Suppressor macrophage (primary cell): ENCODE measurements at places on chromosomes 6 and 20.
A peak's percentile ranks its signal among the peaks of the same experiment; 100 is the strongest.

- no peak for DNase-seq
These were observed 407.4 kb upstream of the RGS17 start for GRCh38 chr6:153538491-153538890.

- no peak for DNase-seq
These were observed 20.0 kb downstream of the SAMD3 start for GRCh38 chr6:130202782-130203181.

DNA sequence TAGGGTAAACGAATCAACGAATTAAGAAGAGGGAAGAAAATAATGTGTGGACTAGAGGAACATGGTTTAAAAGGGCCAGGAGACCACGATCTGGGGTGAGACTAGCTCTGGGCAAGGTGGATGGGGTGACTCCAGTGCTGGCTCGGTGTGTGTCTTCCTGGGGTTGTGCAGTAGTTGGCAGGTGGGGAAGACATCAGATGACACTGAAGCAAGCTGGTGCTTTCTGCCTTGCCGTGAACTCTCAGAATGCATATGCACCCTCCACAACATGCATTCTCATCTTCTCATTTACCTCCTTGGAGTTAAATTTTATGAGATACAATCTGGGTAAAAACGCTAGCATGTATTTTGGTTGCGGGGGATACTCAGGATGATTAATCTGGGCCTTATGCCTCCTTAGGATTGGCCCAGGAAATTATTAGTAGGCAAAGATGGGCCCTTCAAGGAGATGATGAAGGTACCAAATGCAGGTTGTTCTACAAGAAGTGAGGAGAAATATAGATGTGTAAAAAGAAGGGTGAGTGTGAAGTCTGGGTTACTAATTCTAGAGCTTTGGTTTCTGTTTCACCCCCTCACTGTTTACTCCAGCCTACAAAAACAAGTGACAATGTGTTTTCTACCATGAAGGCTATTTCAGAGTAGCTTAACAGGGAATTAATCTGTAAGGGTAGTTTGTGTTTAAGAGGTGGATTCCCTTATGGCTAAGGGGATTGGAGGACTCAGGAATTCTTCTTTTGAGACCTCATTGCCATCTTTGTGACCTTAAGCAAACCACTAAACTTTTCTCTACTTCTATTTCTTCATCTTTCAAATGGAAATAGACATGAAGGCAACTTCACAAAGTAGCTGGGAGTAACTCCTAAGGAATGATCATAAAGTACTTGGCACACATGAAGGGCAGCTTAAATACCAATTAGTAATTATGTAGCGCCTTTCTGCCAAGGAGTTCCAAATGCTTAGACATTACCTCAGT is 71.0 kb upstream of the SUPT3H start:
- no peak for DNase-seq

DNA sequence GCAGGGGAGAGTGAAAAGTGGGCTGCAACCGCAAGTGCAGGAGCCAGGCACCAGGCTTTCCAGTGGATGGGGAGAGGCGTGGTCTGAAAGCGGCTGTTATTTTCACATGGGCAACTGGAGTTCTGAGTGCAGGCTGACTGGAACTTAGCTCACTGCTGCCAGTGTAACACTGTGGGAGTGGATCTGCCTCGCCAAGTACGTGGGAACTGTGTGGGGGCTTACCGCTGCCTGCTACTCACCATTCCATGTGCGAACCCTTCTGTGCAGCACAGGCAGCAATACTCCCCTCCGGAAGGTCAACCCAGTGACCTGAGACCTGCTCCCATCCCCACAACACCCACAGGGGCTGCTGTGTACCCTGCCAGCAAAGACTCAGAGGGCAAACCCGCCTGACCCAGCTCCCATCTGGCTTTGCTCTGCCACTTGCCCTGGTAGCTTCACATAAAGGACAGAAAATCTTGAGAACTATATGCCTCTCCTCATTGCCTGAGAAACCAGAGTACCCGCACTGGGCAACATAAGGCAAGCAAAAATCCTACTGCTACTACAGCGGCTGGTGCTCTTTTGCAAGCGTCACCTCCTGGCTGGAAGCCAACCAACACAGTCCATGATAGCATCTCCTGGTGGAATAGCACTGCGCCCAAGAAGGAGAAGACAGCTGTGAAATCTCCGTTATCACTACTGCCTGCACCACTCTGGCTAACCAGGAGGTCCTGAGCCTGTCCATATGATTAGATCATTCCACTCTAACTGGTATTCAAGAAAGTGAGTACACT is 54.4 kb upstream of the SIRPG start:
- DNase-seq, result no peak

DNA sequence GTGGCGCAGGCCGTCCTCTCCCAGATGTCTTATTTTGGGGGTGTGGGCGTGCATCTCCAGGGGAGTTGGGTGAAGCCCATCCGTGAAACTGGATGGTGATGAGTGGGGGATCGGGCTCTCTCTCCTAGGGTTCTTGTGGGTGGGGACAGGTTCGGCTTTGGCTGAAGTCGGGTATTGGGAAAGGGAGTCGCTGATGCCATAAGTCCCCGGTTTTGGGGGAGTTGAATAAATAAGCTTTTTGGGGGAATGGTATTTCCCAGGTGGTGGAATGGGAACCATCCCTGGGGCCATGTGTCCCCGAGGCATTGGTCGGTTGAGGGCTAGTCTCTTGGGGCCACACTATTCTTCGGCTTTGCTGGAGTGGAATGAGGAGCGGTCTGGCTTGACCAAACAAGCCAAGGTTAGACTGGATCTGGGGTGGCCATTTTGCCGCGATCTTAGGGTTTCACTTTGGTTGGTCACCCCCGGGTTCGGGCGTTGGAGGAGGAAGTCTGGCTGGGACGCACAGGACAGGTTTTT is 481 bp downstream of the ZNF133 start:
- DNase-seq, result no peak

DNA sequence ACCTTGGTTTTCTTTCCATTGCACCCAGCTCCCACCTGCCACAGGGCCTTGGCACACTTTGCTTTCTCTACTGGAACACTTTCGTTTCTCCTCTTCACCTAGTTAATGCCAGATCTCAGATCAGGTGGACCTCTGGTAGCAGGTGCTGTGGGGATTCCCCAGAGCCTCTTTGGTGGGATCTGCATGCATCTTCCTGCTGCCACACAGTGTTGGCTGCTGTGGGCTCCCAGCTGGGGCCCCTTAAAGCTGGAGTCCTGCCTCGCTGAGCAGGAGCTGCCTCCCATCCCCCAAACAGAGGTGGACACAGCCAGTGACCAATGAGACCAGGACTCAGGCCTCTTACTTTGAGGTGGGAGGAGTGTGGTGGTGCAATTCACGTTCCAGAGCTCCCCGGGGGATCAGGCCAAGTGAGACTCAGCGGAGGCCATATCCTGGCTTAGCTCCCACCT is 28.4 kb downstream of the CEBPB start:
- DNase-seq, result no peak

DNA sequence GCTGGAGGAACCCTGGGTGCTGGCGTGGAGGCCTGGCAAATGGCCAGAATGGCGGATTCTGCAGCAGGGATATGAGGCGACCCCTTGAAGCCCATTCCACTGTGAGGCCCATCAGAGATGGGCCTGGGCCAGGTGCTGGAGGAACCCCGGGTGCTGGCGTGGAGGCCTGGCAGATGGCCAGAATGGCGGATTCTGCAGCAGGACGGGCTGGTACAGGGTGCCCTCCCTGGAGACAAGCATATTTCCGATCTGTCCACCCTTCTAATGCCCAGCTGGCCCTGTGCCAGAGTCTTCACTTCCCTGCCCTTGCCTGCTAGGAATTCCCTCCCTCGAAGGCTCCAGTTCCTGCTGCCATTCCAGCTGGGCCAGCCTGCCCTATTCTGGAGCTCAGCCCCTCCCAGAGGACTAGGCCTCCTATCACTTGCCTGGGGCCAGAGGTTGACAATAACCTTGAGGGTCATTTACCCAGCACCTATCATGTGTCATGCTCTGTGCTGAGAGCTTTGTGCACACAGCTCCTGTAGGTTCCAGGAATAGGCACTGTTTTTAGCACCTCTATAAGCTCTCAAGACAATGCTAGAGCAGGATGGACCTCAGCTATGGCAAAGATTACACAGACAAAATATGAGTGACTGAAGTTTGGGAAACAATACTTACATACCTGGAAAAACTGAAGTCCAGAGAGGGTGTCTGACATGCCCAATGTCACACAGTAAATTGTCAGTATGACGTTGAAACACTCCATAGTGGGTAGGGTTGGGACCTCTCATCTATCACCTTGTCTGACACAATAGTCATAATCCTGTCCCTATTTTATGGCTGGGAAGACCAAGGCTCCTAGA is 21.4 kb downstream of the SUN5 start:
- DNase-seq, result no peak

- DNase-seq, result no peak
These were observed 7.7 kb downstream of the TPMT start for GRCh38 chr6:18147160-18147559.

DNA sequence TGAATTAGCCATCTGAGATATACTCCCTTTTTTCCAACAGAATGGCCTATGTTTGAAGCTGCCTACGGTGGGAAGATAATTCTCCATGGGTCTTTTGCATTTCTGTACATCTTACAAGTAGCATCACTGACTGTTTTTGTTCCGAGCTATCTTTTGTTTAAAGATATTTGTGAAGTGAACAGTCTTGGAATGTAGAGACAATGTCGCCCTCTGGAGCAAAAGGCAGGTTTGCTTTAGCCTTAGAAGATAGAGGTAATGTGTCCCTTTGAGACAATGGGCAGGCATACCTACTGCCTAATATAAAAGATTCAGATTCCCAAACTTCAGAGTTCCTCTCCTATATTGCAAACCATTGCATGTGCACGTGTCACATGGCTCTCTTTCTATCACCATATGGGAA is 347.8 kb upstream of the CNR1 start:
- no peak for DNase-seq

GRCh38 chr6:100456141-100456907 is 8.4 kb downstream of the SIM1 start:
- DNase-seq, result no peak

GRCh38 chr6:155717374-155717773 is 261.7 kb upstream of the NOX3 start:
- no peak for DNase-seq

GRCh38 chr6:17460862-17461261 is 67.5 kb downstream of the CAP2 start:
- DNase-seq, result no peak

GRCh38 chr6:166005944-166006899 is 161.4 kb downstream of the TBXT start:
- DNase-seq, result no peak

GRCh38 chr6:52341561-52342260 is 20.2 kb upstream of the PAQR8 start:
- DNase-seq, result no peak

DNA sequence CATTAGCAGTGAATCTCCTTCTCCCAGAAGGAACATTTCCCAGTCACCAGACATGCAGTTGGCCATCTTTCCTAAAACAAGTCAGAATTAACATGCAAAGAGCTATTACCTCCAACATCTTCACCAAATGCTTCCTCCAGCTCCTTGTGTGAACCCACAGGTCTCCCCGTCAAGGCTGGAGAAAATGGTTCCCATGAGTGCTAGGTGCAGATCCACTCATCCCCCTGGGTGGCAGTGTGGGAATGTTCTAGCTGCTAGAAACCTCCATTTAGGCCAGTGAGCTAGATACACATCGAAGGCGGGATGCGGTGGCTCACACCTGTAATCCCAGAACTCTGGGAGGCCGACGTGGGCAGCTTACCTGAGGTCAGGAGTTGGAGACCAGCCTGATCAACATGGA is 603.9 kb upstream of the SLC35B3 start:
- DNase-seq, result no peak

DNA sequence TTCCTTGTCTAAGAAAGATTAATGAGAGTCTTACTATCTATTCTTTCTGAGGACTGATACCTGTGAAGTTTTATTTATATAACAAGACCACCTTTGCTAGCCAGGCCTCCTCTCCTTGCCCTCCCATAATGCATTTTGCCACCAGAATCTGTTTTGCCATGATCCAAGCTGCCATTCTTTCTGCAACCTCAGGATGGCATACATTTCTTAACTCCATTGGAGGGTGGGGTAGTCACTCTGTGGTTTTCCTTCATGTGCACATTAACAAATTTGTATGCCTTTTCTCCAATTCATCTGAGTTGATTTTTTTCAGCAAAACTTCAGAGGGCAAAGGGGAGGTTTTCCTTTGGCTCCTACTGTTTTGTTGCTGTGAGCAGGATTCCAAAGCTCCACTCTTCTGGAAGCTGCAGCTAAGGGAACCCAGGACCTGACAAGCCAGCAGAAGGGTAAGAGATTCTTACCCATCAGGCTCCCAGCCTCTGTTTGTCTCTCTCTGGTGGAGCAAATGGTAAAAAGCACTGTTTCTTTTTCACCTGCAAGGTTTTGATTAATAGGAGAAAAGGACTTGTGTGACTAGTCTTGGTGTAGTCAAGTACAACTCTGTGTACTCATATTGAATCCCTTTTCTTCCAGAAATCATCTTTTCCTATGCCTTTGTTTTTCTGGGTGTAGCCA is 26.2 kb upstream of the ENPP4 start:
- DNase-seq, result no peak

GRCh38 chr6:69162811-69163210 is 527.7 kb downstream of the ADGRB3 start:
- DNase-seq, result no peak

DNA sequence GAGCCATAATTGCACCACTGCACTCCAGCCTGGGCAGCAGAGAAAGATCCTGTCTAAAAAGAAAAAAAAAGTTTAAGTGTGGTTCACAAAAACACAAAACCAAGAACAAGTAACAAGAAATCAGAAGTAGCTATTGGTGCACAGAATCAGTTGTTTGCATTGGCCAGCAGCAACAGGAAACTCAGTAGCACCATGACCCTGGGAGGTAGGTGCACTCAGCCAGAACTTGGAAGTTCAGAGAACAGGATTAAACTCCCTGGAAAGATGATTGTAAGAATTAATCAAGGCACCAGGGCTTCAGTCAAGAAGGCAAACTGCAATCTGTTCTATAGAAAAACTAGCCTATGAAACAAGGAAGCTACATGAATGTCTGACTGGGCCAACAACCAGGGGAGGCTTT is 267.9 kb downstream of the COL12A1 start:
- no peak for DNase-seq

GRCh38 chr6:65289491-65289890 is 417.5 kb downstream of the EYS start:
- DNase-seq, result no peak

GRCh38 chr20:64092258-64093012 is 8.2 kb upstream of the LKAAEAR1 start:
- no peak for DNase-seq

GRCh38 chr6:150876598-150876997 is 11.1 kb downstream of the MTHFD1L start:
- DNase-seq, result no peak

- DNase-seq, result no peak
These were observed 30.9 kb downstream of the GLP1R start for GRCh38 chr6:39079197-39080125.

GRCh38 chr6:2028457-2029038 is 216.9 kb downstream of the GMDS start:
- peak; percentile 58 for DNase-seq
